Inflammatory macrophage (primary cell): ENCODE measurements at places on chromosomes 3 and 15.

DNA sequence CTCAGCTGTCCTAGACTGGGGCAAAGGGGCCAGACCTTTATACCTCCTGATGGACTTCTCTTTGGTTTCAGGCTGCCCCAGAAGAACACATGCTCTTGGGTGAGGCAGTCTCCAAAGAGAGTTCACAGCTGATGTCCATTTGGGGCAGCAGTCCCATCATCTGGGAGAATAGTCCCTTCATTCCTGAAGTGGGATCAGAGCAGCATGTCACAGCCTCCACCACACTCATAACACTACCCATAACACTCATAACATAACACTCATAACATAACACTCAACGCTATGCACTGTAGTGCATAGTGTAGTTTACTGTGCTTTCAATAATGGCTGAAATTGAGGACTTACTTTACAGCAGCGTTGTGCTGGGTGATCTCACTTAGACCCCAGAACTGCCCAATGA is 36.7 kb upstream of the PLCL2 start:
- DNase-seq = no peak

GRCh38 chr3:78986416-78987101 is 781.2 kb downstream of the ROBO1 start:
- DNase-seq = no peak

DNA sequence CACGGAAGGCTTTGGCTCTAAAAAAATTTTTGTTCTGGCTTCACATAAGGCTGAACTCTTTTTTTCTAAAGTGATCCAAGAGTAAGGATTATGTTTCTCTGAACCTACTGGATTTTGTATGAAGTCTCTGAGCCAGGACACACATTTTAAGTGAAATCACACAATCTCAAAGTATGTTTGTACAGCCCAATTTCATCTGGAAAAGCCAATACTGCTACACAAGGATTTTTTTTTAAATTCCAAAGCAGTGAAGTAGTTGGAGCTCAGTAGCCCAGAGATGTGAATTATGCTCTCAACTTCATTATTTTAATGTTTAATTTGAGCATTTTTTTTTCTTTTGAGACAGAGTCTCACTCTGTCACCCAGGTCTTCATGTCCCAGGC is 243.9 kb downstream of the FAM43A start:
- DNase-seq = no peak

- DNase-seq = no peak
Observed at GRCh38 chr15:62287066-62287857, 122.2 kb upstream of the C2CD4B start.

- DNase-seq = no peak
Observed at GRCh38 chr15:81113861-81114291, 20.2 kb upstream of the CFAP161 start.

- no peak for DNase-seq
Observed at GRCh38 chr3:155037508-155038202, 42.5 kb upstream of the MME start.

DNA sequence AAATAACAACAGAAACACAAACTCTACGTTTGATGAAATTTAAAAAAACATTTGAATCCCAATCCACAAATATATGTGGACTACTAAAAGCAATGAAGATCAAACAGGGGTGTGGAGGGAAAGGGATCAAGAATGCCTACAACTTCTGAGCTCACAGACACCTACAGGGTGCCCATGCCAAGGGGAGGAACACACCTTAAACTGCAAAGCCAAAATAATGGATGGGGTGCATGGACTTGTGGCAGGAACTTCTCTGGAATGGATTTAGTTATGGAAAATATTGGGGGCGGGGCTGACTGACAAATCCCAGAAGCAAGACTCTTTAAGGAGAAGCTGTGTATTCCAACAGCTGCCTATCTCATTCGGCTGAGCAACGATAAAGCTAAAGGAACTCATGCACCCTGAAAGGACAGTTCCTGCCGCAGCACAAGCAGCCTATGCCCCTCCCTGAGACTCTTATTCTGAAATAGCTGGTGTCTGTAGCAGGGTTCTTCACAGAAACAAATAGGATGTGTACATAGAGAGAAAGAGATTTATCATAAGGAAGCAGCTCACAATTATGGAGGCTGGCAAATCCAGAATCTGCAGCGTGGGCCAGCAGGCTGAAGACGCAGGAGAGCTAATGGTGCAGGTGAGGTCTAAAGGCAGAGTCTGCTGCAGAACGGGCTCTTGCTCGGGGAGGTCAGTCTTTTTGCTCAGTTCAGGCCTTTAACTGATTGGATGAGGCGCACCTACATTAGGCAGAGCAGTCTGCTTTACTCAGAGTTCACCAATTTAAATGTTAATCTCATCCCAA is 24.5 kb upstream of the PLA2G4D start:
- DNase-seq = no peak

DNA sequence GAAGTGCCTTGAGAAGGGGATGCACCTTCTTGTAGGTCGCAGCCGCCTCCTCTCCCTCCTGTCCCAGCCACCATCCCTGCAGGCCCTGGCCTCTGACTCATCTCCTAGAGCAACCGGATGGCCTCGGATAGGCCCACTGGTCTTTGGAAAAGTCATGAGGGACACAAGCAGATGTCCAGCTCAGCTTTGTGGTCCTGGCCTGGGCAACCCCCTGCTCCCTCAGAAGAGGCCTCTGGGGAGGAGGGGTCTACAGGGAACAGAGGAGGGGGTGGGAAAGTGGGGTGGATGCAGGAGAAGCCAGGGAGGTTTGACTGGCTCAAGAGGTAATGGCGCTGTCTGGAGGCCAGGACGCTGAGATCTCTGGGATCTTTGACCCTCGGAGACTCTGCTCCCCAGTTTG is 259.2 kb upstream of the TLE3 start:
- DNase-seq = no peak

DNA sequence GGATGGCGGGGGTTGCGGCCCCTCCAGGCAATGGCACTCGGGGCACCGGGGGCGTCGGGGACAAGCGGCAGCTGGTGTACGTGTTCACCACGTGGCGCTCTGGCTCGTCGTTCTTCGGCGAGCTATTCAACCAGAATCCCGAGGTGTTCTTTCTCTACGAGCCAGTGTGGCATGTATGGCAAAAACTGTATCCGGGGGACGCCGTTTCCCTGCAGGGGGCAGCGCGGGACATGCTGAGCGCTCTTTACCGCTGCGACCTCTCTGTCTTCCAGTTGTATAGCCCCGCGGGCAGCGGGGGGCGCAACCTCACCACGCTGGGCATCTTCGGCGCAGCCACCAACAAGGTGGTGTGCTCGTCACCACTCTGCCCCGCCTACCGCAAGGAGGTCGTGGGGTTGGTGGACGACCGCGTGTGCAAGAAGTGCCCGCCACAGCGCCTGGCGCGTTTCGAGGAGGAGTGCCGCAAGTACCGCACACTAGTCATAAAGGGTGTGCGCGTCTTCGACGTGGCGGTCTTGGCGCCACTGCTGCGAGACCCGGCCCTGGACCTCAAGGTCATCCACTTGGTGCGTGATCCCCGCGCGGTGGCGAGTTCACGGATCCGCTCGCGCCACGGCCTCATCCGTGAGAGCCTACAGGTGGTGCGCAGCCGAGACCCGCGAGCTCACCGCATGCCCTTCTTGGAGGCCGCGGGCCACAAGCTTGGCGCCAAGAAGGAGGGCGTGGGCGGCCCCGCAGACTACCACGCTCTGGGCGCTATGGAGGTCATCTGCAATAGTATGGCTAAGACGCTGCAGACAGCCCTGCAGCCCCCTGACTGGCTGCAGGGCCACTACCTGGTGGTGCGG is 1.9 kb downstream of the CHST2 start:
- DNase-seq = peak; percentile 58

- DNase-seq = no peak
Observed at GRCh38 chr3:46371519-46372340, 984 bp downstream of the CCR5 start.

DNA sequence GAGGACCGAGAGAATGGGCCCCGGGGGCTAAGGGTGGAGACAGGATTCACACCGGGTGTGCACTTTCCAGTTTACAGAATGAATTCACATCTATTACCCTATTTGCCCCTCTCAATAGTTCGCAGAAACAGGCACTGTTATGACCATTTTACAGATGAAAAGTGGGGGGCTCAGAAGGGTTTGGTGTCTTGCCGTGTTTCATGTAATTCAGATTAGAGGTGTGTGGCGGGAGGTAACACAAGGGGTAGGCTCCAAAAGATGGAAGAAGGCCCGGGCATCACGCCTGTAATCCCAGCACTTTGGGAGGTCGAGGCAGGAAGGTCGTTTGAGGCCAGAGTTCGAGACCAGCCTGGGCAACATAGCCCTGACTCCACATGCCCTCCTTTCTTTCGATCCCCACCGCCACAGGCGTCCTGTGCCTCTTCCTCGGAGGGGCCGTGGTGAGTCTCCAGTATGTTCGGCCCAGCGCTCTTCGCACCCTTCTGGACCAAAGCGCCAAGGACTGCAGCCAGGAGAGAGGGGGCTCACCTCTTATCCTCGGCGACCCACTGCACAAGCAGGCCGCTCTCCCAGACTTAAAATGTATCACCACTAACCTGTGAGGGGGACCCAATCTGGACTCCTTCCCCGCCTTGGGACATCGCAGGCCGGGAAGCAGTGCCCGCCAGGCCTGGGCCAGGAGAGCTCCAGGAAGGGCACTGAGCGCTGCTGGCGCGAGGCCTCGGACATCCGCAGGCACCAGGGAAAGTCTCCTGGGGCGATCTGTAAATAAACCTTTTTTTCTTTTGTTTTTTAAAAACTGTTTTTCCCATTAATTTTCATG is 3.4 kb downstream of the DUOXA2 start:
- no peak for DNase-seq

- peak; percentile 54 for DNase-seq
Observed at GRCh38 chr3:188720636-188721035, 451.1 kb upstream of the TPRG1 start.

DNA sequence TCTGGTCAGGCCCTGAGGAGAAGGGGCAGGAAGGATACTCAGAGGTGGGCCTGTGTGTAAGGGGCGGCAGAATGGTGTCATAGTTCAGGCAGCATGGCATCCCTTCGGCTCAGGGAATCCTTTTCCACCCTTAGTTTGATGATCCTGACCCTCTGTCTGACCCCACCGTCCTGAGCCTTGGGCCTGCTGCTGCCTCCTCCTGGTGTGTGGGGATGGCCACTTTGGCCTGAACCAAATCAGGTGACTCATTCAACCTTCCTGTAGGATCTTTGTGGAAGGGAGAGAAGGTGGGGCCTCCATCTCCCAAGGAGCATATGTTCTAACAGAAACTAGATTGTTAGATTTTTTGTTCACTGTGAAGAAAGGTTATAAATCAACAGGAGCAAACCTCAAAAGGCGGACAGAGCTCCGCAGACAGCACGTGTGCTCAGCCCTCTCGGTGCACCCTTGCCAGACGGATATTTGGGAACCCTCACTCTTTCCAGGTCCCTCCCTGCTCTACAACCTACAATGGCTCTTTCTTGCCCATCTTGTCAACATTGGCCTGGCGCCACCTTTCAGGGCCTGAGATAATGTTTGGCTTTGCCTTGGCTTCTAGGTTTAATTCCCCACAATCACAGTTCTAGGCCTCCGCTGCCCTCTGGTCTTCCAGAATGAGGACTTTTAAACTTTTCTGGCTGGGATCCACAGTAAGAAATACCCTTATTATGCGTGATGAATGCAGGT is 21.7 kb downstream of the THSD4 start:
- DNase-seq = no peak

DNA sequence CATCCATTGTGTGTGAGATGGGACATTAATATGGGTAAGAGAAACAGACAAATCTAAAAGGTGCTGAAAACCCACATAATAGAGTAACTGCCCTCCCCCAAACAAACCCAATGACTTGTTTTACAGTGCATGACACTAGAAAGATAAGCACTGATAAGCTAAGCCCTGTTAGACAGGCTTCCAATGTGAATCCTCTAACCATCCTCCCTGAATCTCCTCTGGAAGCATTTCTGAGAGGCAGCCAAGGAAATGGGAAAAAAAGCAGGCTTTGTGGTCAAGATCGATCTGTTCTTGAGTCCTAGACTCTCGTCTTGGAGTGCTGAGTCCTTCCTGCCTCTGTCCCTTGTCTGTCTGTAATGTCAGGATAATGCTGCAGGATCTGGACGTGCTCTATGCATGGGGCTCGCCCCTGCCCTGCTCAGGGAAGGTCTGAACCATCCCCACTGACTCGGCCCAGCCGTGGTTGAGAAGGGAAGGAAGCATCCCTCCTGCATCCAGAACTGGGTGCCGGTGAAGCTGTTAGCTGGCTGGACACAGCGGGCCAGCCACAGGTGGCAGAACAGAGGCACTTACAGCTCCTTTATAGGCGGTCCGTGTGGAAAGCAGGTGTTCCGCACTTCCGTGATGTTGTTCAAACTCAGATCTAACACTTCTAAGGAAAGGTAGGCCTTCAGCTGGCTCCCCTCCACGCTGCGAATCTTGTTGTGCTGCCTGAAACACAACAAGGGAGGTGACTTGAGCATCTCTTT is 84.1 kb downstream of the LRIG1 start:
- no peak for DNase-seq

- DNase-seq = no peak
Observed at GRCh38 chr3:46068501-46068900, 41.2 kb upstream of the XCR1 start.

DNA sequence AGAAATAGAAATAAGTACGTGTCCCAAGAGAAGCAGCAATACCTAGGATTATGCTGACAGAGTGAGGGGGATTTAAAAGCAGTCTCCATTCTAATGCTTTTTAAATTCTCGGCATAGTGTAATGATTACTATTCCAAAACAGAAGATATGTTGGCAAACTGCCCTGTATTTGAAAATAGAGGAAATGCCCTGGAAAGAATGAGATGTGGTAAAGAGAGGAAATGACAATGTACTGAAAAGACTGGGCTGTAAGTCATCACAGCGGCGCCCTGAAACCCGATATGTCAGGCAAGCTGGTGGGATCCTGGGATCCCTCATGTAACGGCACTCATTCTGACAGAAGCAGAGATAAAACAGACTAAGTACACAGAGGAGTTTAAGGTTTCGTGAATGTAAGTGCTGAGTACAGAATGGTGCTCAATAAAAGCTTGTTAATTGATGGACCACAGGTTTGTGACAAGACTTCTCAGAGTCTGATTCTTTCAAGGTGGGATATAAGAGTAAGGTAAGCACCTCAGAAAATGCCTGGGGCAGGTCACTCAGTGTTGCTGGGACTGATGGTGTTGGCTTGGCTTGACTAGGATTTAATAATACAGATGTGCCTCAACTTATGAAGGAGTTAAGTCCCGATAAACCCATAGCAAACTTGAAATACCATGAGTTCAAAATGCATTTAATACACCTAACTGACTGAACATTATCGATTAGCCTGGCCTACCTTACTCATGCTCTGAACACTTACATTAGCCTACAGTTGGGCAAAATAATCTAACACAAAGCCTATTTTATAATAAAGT is 91.4 kb downstream of the NFKBIZ start:
- DNase-seq = peak; percentile 91

- no peak for DNase-seq
Observed at GRCh38 chr3:155629556-155629955, 115.3 kb downstream of the PLCH1 start.

GRCh38 chr3:45807133-45807532 is 10.8 kb upstream of the SLC6A20 start:
- no peak for DNase-seq

GRCh38 chr3:82000773-82001172 is 239.3 kb upstream of the GBE1 start:
- DNase-seq = no peak

GRCh38 chr15:35691891-35692867 is 146.2 kb upstream of the DPH6 start:
- DNase-seq = no peak
